ENCODE measurements at places on chromosomes 1 and 21. TPM values are rescaled to one million over a fixed set of nuclear protein-coding genes. Genes with fewer than 3 reads are reported as not detected.

The LRRC39 gene
- 0.54 TPM for total RNA-seq

The CATSPERE gene
- 0.32 TPM for total RNA-seq

The SYNC gene
- not detected for total RNA-seq

The SMCP gene
- total RNA-seq = not detected

The CDA gene
- not detected for total RNA-seq

The GJA8 gene
- not detected for total RNA-seq

The DISP1 gene
- 1.6 TPM for total RNA-seq

The ATP1A4 gene
- not detected for total RNA-seq

The ERG gene
- total RNA-seq = not detected

The CFHR4 gene
- total RNA-seq = not detected

The ABCA4 gene
- total RNA-seq = 0.25 TPM

The LAMB3 gene
- 5.7 TPM for total RNA-seq

The SEMA6C gene
- total RNA-seq = 2.2 TPM

The ATXN7L2 gene
- total RNA-seq = 13.0 TPM

The GBP7 gene
- total RNA-seq = not detected

The BECN2 gene
- total RNA-seq = not detected

The C1QB gene
- total RNA-seq = not detected

The KRTAP21-2 gene
- not detected for total RNA-seq

The CNR2 gene
- total RNA-seq = 0.05 TPM

The WARS2 gene
- 11.8 TPM for total RNA-seq

The ANKRD65 gene
- total RNA-seq = not detected

Data from T-helper 1 cell treated with Interleukin-12 subunit alpha and Interleukin-12 subunit beta and Interleukin-4 antibody, amounts not matched to agents 30 ng/mL and 1 ng/mL, for 36 hours (primary cell).